ENCODE measurements at places on chromosomes 3 and 15. TPM values are rescaled to one million over a fixed set of nuclear protein-coding genes. Genes with fewer than 3 reads are reported as not detected.
A peak's percentile ranks its signal among the peaks of the same experiment; 100 is the strongest.

GRCh38 chr3:100419406-100419805 is 18.1 kb downstream of the LNP1 start:
- no peaks in the 10 kb centered on the region for H3K4me1 ChIP-seq
- DNase-seq, result no peak
- H3K36me3 ChIP-seq, result no peaks in the 10 kb centered on the region
- no peaks in the 10 kb centered on the region for H3K27me3 ChIP-seq

GRCh38 chr3:143002083-143002712 is 828 bp downstream of the U2SURP start:
- no peaks in the 10 kb centered on the region for H3K27me3 ChIP-seq
- DNase-seq, result no peak
- peak overlapping the region; percentile 89 for H3K4me3 ChIP-seq
- peak overlapping the region; percentile 97 for H3K27ac ChIP-seq
- H3K4me1 ChIP-seq, result peaks cover 4% of the 10 kb centered on the region
- no peaks in the 10 kb centered on the region for H3K36me3 ChIP-seq

The ABTB1 gene
- 43.6 TPM for total RNA-seq

The LYZL4 gene
- total RNA-seq, result not detected

GRCh38 chr3:7536921-7537320 is 676.0 kb downstream of the GRM7 start:
- H3K27me3 ChIP-seq, result no peaks in the 10 kb centered on the region
- no peaks in the 10 kb centered on the region for H3K36me3 ChIP-seq
- DNase-seq, result no peak
- no peak overlapping the region for H3K27ac ChIP-seq
- no peak overlapping the region for H3K4me3 ChIP-seq

DNA sequence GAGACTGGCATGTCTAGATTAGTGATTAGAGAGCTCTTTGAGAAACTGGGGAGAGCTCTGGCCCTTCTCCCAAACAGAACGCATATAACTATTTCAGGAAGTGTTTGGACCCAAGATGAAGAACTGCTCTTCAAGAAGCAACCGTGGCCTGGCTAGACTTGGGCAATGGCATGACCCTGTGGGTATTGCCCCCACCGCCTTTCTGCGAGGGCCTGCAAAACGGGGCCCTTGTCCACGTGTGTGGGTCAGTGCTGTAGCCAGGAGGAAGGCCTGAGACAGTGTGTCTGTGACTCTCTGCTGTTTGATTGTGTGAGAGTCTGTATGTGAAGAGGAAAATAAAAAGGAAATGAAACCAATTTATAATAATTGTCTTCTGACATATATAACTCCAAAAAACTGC is 42.5 kb downstream of the EEFSEC start:
- H3K27ac ChIP-seq, result no peak overlapping the region
- no peak overlapping the region for H3K4me3 ChIP-seq
- no peak for DNase-seq
- no peaks in the 10 kb centered on the region for H3K27me3 ChIP-seq
- H3K4me1 ChIP-seq, result no peaks in the 10 kb centered on the region

The IL20RB gene
- total RNA-seq, result 1.6 TPM

GRCh38 chr15:64770626-64771025 is 4.8 kb downstream of the RBPMS2 start:
- no peaks in the 10 kb centered on the region for H3K27me3 ChIP-seq
- no peak overlapping the region for H3K27ac ChIP-seq
- no peak for DNase-seq
- no peak overlapping the region for H3K4me3 ChIP-seq
- H3K36me3 ChIP-seq, result no peaks in the 10 kb centered on the region

DNA sequence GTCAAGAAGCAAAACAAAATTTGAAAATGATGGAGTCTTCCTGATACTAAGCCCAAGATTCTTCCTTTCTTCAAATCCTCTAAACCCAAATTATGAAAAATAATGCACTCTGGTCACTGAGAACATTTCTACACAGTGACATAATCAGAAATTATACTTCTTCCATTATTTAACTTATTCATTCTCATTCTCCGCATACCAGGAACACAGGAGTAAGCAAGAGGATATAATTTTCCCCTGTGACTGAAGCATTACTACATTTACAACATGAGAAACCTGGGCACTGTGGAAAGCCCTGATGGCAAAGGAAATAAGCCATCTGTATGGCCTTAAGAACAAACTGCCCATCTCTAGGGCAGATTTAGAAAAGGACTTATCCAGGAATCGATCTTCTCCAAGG is 47.0 kb downstream of the EXD1 start:
- no peak overlapping the region for H3K27ac ChIP-seq
- DNase-seq, result no peak
- H3K4me1 ChIP-seq, result no peaks in the 10 kb centered on the region
- no peak overlapping the region for H3K4me3 ChIP-seq

GRCh38 chr3:184405075-184406030 is 25.5 kb downstream of the CHRD start:
- H3K27ac ChIP-seq, result no peak overlapping the region
- no peaks in the 10 kb centered on the region for H3K36me3 ChIP-seq
- H3K27me3 ChIP-seq, result no peaks in the 10 kb centered on the region
- no peak overlapping the region for H3K4me3 ChIP-seq
- H3K4me1 ChIP-seq, result no peaks in the 10 kb centered on the region

Measured in breast epithelium (tissue), 4 donors.